ENCODE measurements at places on chromosomes 6 and 20. TPM values are rescaled to one million over a fixed set of nuclear protein-coding genes. Genes with fewer than 3 reads are reported as not detected.

FGD2 gene
- 4.9 TPM for total RNA-seq

DNAH8 gene
- total RNA-seq = not detected

FABP7 gene
- total RNA-seq = 0.52 TPM

EFCAB8 gene
- not detected for total RNA-seq

SNX14 gene
- total RNA-seq = 37.7 TPM

MAPK13 gene
- 1.4 TPM for total RNA-seq

HSPA1A gene
- total RNA-seq = 334 TPM

CLPSL2 gene
- total RNA-seq = not detected

BCAS1 gene
- not detected for total RNA-seq

PRND gene
- not detected for total RNA-seq

FAM217A gene
- total RNA-seq = not detected

RAET1L gene
- not detected for total RNA-seq

ZC3H12D gene
- 1.3 TPM for total RNA-seq

ENPP3 gene
- total RNA-seq = not detected

PNISR gene
- 25.0 TPM for total RNA-seq

KIAA1755 gene
- 3.1 TPM for total RNA-seq

MYMX gene
- total RNA-seq = not detected

MYLK2 gene
- total RNA-seq = 0.12 TPM

NMBR gene
- total RNA-seq = not detected

KHDC1L gene
- total RNA-seq = not detected

PDE10A gene
- 3.6 TPM for total RNA-seq

OR12D2 gene
- total RNA-seq = not detected

FAM184A gene
- 1.3 TPM for total RNA-seq

LIN28B gene
- not detected for total RNA-seq

PHF10 gene
- total RNA-seq = 54.7 TPM

LST1 gene
- 2.8 TPM for total RNA-seq

CRISP3 gene
- not detected for total RNA-seq

STMND1 gene
- not detected for total RNA-seq

EYS gene
- not detected for total RNA-seq

FAM229B gene
- total RNA-seq = 28.7 TPM

PLA2G7 gene
- total RNA-seq = 0.63 TPM

MYT1 gene
- total RNA-seq = 0.15 TPM

RFX6 gene
- not detected for total RNA-seq

COL21A1 gene
- 13.6 TPM for total RNA-seq

BTNL2 gene
- total RNA-seq = not detected

SLC17A1 gene
- not detected for total RNA-seq

CYP24A1 gene
- 0.24 TPM for total RNA-seq

KCNB1 gene
- total RNA-seq = 2.7 TPM

FAM50B gene
- 10.0 TPM for total RNA-seq

FAM209B gene
- total RNA-seq = not detected

HLA-DRB5 gene
- 1.7 TPM for total RNA-seq

FOXF2 gene
- total RNA-seq = not detected

KCNS1 gene
- total RNA-seq = 0.39 TPM

ANKEF1 gene
- 2.6 TPM for total RNA-seq

DPPA5 gene
- total RNA-seq = not detected

TSHZ2 gene
- 6.2 TPM for total RNA-seq

PNLDC1 gene
- total RNA-seq = not detected

GPR63 gene
- total RNA-seq = 0.86 TPM

TRPC4AP gene
- 32.4 TPM for total RNA-seq

DNPH1 gene
- 63.9 TPM for total RNA-seq

KCNG1 gene
- 0.70 TPM for total RNA-seq

CTCFL gene
- not detected for total RNA-seq

FOXA2 gene
- total RNA-seq = not detected

PLN gene
- 1,831 TPM for total RNA-seq

ATP9A gene
- 23.4 TPM for total RNA-seq

RHAG gene
- 2.0 TPM for total RNA-seq

LRRN4 gene
- total RNA-seq = 36.7 TPM
